Left ventricle myocardium superior (tissue), 1 donor: ENCODE measurements at places on chromosomes 12 and 14. TPM values are rescaled to one million over a fixed set of nuclear protein-coding genes. Genes with fewer than 3 reads are reported as not detected.

GRCh38 chr14:58200480-58200841 is 512 bp downstream of the ACTR10 start:
- DNase-seq = no peak

DNA sequence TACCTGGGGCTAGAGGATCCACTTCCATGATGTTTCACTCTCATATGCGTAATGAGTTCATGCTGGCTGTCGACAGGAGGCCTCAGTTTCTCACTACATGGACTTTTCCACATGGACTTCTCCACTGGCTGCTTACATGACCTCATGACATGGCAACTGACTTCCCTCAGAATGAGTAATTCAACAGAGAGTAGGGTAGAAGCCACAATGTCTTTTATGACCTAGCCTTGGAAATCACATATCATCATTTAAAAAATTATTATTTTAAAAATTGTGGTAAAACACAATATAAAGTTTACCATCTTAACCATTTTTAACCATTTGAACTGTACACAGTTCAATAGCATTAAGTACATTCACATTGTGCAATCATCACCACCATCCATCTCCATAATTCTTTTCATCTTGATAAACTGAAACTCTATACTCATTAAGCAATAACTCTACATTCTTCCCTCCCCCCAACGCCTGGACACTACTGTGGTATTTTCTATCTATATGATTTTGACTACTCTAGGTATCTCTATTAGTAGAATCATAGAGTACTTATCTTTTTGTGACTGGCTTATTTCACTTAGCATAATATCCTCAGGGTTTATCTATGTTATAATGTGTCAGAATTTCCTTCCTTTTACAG is 144.5 kb downstream of the TGFB3 start:
- no peak for DNase-seq

DNA sequence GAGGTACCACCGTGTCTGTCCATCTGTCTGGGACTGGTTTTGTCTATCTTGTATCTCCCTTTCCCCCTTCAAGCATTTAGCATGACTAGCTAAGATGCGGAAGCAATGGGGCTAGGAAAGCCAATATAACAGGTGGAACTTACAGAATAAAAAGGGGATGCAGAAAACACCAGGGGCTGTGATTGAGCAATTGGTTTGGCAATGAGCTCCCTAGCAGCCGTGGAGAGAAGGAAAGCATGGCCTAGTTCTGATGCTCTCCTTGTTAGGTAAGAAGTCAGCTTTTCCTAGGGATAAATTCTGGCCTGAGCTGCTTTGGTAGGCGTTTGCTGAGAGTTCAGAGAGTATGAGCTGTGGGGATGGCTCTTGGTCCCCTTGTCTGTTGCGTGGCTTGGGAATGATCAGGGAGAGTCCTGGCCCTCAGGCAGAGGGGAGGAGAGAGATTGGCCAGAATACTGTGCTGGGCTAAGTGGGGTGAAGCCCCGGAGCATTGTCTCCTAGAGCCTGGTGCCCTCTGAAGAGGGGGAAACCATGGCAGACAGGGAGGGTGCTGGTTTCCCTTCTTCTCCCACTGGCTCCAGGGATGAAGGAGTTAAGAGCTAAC is 7.1 kb downstream of the SETD1B start:
- DNase-seq = no peak

Gene DPPA3
- total RNA-seq = not detected

- DNase-seq = no peak
These were observed 4.5 kb upstream of the NUMB start for GRCh38 chr14:73462815-73463214.

Gene PLD4
- 0.27 TPM for total RNA-seq

- DNase-seq = no peak
These were observed 65.3 kb downstream of the IFT43 start for GRCh38 chr14:76050797-76051392.

GRCh38 chr12:105858981-105859710 is 279.6 kb downstream of the NUAK1 start:
- DNase-seq = no peak

- DNase-seq = no peak
These were observed 518.4 kb downstream of the MED13L start for GRCh38 chr12:115758877-115759620.

Gene SVOP
- 1.9 TPM for total RNA-seq
